A549 treated with AZD2906 at 1 μM for 4 hours (cell line): ENCODE measurements at places on chromosomes 3 and 15. TPM values are rescaled to one million over a fixed set of nuclear protein-coding genes. Genes with fewer than 3 reads are reported as not detected.

Gene SLC28A1
- not detected in 5 replicates for total RNA-seq

Gene CYP1A1
- 1.2 to 2.2 TPM (median 1.7 TPM) in 5 replicates for total RNA-seq

Gene ADAMTSL3
- 0.27 to 0.41 TPM (median 0.37 TPM) in 5 replicates for total RNA-seq

Gene CLRN1
- not detected in 5 replicates for total RNA-seq

Gene PATL2
- total RNA-seq, result 0.03 to 0.14 TPM (median 0.08 TPM) in 4 of 5 replicates, not detected in the other

Gene PROS1
- 10.1 to 12.5 TPM (median 11.6 TPM) in 5 replicates for total RNA-seq

Gene NAA80
- 5.1 to 7.9 TPM (median 7.0 TPM) in 5 replicates for total RNA-seq

Gene HRG
- not detected in 5 replicates for total RNA-seq
